NCI-H1105 (cell line): ENCODE measurements at places on chromosomes 5 and 9.

GRCh38 chr9:133786907-133787753 lies 49.0 kb upstream of the SARDH start:
- DNase-seq: no peak

DNA sequence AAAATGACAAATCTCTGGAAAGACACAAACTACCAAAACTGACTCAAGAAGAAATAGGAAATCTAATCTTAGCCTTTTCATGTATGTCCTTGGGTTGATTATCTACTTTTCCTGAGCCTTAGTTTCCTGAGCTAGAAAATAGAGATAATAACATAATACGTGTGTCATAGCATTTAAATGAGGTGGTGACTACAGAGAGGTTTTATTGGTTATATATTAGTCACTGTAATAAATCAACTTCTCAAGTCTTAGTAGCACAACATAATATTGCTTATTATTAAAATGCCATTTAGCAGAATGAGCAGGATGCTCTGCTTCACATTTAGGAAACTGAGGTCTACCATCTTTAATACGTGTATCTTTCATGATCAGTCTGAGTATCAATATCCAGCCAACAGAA lies 7.1 kb upstream of the PJA2 start:
- no peak for DNase-seq

DNA sequence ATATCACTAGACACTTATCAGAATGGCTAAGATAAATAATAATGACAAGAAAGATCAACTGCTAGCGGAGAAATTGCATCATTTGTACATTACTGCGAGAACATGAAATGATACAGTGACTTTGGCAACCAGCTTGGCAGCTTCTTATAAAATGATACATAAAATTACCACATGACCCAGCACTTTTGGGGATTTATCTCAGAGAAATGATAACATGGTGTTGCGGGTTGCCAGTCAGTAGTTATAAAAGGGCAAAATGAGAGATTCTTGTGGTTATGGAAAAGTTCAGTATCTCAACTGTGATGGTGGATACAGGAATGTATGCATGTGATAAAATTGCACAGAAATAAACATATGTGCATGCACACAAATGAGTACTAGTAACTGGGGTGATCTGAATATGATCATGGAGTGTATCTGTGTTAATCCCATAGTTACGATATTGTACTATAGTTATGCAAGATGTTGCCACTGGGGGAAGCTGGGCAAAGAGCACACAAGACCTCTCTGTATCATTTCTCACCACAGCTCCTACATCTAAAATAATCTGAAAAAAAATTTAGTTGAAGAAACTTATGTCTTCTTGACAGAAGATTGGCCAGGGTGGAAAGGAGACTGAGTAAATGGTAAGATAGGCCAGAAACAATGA lies 128.9 kb downstream of the NXNL2 start:
- no peak for DNase-seq

DNA sequence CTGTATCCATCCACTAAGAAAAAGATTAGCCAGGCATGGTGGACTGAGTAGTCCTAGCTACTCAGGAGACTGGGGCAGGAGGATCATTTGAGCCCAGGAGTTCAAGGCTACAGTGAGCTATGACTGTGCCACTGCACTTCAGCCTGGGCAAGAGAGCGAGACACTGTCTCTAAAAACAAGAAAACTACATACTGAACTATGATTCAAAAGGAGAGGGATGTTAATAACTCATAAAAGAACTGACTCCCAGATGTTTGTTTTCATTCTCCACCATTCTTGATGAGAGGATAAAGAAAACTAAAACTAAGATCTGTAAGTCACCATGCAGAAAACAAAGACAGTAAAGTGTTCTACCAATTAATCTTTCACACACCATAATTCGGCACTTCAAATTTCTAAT lies 53.5 kb downstream of the AUH start:
- no peak for DNase-seq

GRCh38 chr9:99447951-99448350 lies 225.9 kb downstream of the SEC61B start:
- no peak for DNase-seq

GRCh38 chr5:122978068-122978467 lies 58.5 kb downstream of the PPIC start:
- no peak for DNase-seq

- DNase-seq: no peak
Observed at GRCh38 chr5:58699762-58700118, 116.9 kb downstream of the RAB3C start.

DNA sequence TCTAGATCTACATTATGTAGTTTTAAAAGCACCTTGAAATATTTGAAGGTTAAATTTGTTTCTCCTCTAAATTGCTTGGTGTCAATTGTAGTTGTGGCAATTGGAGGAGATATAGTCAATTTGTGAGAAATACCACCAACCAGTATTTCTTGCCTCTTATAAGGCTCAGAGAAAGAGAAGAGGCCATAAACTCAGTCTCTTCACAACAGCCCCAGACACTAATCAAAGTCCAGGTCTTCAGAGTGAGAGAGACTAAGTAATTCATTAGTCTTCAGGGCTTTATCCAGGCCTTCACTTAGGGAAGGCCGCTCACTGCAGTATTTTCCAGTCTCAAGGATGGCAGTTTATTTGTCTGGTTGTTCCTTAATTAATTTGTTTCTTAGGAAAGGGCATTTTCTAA lies 168.0 kb upstream of the RGMB start:
- no peak for DNase-seq

GRCh38 chr5:139468421-139468931 lies 2.3 kb upstream of the SMIM33 start:
- no peak for DNase-seq

DNA sequence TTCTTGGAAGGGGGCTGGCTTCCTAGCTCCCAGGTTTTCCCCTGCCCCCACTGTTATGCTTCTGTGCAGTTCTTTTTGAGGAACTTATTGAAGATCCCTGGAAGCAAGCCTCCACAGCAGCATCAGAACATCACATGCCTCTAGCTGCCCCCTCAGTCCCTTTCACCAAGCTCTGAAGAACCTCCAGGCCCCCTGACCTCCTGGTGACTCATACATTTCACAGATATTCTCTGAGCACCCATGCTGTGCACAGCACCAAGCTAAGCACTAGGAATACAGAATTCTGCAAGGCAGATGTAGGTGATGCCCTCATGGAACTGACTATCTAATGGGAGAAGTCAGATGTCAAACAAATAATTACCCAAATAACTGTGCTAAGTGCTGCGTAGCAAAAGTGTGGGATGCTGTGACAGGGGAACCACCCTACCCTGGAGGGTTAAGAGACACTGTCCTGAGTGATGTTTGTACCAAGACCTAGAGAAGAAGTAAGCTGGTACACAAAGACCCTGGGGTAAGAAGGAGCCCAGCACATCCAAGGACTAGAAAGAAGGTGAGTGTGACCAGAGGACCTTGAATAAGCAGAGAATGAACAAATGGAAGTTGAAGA lies 213.7 kb upstream of the NR4A3 start:
- no peak for DNase-seq

DNA sequence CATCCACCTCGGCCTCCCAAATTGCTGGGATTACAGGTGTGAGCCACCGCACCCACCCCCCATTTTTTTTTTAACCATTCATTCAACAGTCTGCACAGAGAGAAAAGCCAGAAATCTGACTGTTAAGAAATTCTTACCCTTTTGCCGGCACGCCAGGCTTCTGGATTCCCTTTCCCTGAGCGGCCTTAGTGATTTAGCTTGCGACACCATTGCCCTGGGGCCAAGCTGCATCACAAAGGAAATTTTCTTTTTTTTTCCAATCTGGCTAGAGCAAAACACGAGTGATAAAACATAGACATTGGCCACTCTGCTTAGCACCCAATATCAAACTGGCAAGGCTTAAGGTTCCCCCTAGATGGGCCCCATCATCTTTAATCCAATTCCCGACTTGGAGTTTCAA lies 21.2 kb upstream of the ATOSB start:
- no peak for DNase-seq

DNA sequence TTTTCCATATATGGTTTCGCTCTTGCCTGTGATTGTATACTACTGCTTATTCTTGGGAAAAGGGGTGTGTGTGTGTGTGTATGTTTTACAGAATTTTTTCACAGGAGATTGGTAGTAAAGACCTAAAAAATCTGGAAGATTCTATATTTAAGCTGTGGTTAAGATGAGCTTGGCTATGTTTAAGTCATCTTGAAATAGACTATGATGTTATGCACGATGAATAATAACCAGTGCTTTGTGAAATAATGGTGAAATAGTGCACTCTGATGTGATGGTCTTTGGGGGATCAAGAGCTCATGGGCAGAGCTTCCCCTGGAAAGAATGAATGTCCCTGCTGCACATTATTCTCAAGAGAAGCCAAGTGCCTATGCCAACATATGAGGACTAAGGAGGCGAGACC lies 301.0 kb downstream of the ACTL7B start:
- no peak for DNase-seq

DNA sequence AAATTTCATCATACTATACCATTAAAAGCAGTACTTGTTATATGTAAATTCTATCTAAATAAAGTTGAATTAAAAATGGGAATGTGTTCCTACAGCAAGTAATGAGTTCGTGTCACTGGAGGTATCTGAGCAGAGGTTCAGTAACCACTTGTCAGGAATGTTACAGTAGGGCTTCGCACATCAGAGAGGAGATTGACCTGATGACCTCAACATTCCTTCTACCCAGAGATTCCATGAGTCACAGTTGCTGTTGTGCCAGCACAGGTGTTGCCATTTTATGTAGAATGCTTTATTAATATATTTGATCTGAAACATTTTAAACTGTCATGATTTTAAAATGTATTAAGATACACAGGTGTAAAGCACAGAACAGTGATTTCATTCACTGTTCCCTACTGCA lies 60.3 kb downstream of the STX17 start:
- no peak for DNase-seq

GRCh38 chr5:138339464-138339863 lies 1.4 kb downstream of the FAM53C start:
- DNase-seq: no peak

DNA sequence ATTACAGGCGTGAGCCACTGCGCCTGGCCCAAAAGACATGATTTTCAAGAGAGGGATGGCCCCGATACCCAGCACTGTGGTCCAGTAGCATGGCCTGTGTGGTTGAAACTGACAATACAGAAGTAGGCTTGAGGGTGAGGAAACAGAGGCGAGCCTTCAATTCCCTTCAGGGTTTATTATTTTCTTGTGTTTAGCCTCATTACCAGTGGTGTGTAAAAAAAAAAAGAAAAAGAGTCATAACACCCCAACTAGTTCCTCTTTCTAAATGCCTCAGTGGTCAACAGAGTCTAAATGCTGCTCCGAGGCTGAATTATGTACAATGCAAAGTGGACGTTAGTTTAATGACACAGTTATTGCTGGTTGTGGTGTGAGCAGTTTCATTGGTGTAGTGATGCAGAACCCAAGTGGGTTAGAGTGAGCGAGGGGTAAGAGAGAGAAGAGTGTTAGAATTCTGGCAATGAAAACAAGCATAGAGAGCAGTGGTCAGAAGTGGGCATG lies 58.8 kb downstream of the SNX30 start:
- no peak for DNase-seq

- no peak for DNase-seq
Observed at GRCh38 chr5:41246376-41246775, 33.0 kb upstream of the C6 start.

DNA sequence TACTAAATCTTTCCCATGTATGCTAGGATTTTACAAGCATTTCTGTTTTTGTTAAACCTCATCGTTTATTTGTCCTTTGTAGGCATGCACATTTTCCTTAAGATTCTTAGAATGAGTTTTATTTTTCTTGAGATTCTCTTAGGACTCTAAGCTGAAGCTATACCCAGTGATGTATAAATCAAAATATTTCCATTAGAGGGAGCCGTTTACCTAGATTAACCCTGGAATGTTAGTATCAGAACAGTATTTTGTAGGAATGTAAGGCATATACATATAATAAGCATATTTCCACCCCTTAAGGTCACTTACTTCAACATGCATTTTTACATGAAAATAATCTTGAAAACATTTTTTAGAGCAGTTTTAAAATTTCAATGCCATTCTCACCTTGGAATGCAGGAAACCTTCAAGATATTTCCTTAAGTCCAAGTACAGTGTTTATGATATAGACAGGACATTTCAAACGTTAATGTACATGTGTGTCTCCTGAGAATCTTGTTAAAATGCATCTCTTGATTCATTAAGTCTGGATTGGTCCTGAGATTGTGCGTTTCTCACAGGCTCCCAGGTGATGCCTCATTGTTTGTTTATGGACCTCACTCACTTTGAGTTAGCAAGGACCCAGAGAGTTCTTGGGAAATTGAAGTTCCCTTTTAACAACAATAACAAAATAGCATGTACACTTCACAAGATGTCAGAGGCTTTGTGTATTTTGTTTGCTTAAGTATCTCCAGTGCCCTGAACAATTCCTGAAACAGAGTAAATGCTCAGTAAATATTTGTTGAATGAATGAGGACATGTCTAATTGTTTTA lies 34.9 kb upstream of the FCHO2 start:
- no peak for DNase-seq

- DNase-seq: no peak
Observed at GRCh38 chr9:133850937-133851336, 112.8 kb upstream of the SARDH start.

GRCh38 chr5:87081511-87082372 lies 185.9 kb upstream of the RASA1 start:
- no peak for DNase-seq

- DNase-seq: no peak
Observed at GRCh38 chr9:34624475-34625185, 4.2 kb downstream of the ARID3C start.

GRCh38 chr5:57094753-57095683 lies 78.8 kb upstream of the GPBP1 start:
- no peak for DNase-seq

GRCh38 chr9:120694559-120694958 lies 19.7 kb downstream of the MEGF9 start:
- no peak for DNase-seq

DNA sequence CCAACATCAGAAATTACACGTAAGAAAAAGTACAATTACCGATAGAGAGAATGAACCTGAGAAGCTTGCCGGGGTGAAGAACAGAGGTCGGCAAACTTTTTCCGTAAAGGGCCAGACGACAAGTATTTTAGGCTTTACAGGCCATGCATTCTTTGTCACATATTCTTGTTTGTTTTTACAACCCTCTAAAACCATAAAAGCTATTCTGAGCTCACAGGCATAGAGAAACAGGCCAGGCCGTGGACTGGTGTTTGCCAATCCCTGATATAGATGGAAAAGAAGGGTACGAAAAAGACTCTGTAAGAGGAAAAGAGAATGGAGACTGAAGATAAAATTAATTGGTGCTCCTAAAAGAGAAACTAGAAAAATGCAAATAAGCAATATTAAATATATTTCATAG lies 15.4 kb downstream of the SFXN1 start:
- DNase-seq: no peak

- no peak for DNase-seq
Observed at GRCh38 chr5:107501965-107502675, 168.6 kb downstream of the EFNA5 start.

DNA sequence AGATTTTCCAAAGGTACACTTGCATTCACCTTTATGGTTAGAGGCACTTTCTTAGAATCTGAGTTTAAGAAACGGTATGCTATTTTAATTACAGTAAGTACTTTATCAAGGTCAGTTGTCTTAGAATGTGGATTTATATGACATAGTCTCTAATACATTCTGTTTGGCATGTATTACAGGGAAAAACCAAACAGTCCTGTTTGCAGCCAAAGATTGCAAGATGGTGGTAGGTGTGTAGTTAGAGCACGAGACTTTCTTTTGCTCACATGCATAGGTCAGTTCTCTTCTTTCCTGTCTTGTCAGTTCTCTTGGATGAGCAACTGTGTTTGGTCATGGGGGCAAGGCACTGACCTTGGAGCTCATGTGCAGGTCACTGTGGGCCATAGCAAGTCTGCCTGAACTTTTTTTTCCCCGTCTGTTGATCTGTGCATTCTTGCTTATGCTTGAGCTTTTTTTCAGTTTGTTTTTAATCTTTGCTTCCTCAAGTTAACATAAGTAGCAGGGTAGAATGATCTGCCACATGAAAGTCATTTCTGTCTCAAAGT lies 20.6 kb downstream of the ZSWIM6 start:
- no peak for DNase-seq
